ENCODE measurements at places on chromosomes 13 and 19. TPM values are rescaled to one million over a fixed set of nuclear protein-coding genes. Genes with fewer than 3 reads are reported as not detected.

The GIPR gene
- 0.12 TPM for total RNA-seq

The ZNF560 gene
- total RNA-seq = 0.06 TPM

The CTXN1 gene
- 2.0 TPM for total RNA-seq

The CBARP gene
- total RNA-seq = 1.2 TPM

The FCER2 gene
- not detected for total RNA-seq

The FBXO17 gene
- total RNA-seq = 15.3 TPM

The LILRA1 gene
- total RNA-seq = not detected

The NOTCH3 gene
- 184 TPM for total RNA-seq

The ZGLP1 gene
- 0.13 TPM for total RNA-seq

The KLF1 gene
- not detected for total RNA-seq

The CACNA1A gene
- 3.5 TPM for total RNA-seq

The ZNF529 gene
- total RNA-seq = 7.0 TPM

The CCDC8 gene
- total RNA-seq = 19.2 TPM

The MTIF3 gene
- total RNA-seq = 60.4 TPM

The RXFP2 gene
- total RNA-seq = not detected

The SOX1 gene
- total RNA-seq = not detected

The ZNF85 gene
- total RNA-seq = 7.1 TPM

The TPP2 gene
- total RNA-seq = 54.7 TPM
